Hypothalamus (tissue), 51 donors: ENCODE measurements at places on chromosomes 11 and 22.

GRCh38 chr11:13127161-13127560, 118.0 kb downstream of the RASSF10 start:
- no peak for DNase-seq

DNA sequence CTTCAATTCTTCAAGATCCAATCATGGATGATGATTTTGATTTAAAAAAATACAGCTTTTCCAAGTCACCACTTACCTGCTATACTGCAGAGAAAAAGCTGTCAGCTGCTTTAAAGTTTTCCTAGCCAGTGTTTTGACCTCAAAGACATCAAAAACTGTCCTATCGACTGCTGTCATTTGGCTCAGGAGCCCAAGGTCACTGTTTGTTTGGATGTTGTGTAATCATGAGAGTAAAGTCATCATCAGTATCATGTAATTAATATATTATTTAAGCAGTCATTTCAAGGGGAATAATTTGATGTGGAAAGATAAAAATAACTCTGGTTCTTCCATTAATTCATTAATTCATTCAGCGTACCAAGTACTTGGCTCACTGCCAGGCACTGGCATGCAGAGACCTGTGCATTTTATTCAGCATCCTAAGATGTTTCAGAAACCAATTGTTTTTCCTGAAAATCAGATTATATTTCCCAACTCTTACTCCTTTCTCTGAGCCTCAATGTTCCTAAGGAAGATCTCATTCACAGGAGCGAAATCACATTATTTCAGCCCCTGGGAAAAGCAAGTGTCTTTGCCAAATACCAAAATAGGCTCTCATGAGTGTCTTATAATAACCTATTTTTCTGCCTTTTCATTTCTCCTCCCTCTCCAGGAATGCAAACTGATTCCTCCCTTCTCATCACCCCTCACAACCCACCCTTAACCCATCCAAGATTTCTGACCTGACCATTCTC, 59.9 kb downstream of the SLC1A2 start:
- no peak for DNase-seq

- DNase-seq: no peak
Observed at GRCh38 chr22:45750626-45751025, 79.0 kb downstream of the ATXN10 start.

- DNase-seq: peak; percentile 81
Observed at GRCh38 chr11:33257160-33257896, at the start of gene HIPK3. HIPK3 (plus strand) TSS chr11:33257381.

- no peak for DNase-seq
Observed at GRCh38 chr11:103532133-103532788, 423.0 kb downstream of the DYNC2H1 start.

DNA sequence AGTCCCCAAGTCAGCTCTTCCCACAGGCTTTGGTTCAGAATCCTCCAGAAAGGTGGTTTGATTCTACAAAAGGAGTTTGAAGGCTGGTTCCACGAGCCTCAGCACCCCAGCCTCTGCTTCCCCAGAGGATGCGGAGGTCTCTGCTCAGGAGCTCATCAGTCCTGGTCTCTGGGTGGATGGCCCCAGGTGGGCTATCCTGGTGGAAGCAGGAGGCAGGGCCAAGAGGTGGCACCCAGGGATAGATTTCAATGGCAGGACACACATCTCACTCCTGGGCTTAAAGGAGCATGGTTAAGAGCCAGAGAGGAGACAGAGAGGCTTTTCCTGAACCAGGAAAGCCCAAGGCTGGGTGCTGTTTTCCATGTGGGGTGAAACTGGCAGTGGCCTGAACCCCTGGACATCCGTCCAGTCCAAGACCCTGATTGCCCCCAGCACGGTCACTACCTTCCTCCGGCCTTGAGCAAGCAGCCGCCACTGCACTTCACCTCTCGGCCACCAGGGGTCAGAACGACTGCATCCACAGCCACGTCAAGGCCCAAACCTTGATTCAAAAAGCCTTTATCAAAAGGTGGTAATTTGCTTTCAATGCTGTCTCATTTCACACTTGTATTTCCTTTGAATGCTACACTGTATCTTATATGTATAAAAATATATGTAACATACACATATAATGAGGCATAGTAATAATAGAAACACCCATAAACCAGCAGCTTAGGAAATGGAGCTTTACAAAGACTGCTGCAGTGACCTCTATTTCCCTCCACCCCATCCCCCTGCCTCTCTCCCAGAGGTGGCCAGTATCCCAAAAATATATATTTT, 19.3 kb upstream of the FXYD2 start:
- no peak for DNase-seq

GRCh38 chr11:75402002-75402773, 2.9 kb downstream of the RPS3 start:
- DNase-seq: no peak

GRCh38 chr11:117535850-117536411, 208.3 kb downstream of the CEP164 start:
- DNase-seq: no peak

- DNase-seq: no peak
Observed at GRCh38 chr22:24054356-24054755, 43.3 kb downstream of the CABIN1 start.
